GM12864 (cell line): ENCODE measurements at places on chromosomes 4 and X.
A peak's percentile ranks its signal among the peaks of the same experiment; 100 is the strongest.

DNA sequence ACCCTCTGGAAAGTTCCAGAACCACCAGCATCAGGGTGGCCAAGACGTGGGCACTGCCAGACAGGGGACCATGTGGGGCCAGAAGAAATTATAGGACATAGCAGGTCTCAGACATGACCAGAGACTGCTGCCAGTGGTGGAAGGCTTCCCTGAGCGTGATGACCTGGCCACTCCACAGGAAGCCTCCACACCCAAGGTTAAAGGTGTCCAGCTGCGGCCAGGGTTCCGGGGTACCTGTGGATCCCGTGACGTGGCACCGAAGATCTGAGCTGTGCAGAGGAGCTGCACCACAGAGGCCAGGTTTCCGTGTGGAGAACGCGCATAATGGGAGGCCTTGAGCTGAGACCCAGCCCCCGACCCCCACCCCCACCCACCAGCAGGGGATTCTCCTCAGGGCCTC is 16.4 kb upstream of the CTBP1 start:
- DNase-seq = no peak

GRCh38 chrX:138519296-138519695 is 192.2 kb downstream of the FGF13 start:
- DNase-seq = no peak

GRCh38 chr4:8097141-8097541 is 61.5 kb downstream of the ABLIM2 start:
- DNase-seq = no peak

DNA sequence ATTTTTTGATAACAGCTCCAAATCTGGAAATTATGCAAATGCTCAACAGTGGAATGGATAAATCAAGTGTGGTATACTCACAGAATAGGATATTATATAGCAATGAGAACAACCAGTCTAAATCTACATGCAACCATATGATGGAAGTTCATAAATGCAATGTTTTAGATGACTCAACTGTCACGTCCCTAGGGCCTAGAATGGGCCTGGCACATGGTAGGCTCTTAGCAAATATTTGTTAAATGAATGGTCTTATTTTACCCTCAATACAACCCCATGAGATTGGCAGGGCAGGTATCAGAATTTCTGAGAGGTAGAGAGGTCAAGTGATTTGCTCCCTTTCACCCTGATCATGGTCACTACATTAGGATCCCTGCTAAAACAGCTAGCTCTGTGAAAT is 14.6 kb upstream of the NKX3-2 start:
- no peak for DNase-seq

- no peak for DNase-seq
Measured at GRCh38 chrX:109187473-109188168, 294.3 kb downstream of the GUCY2F start.

- DNase-seq = no peak
Measured at GRCh38 chrX:153633607-153634180, 13.3 kb upstream of the DUSP9 start.

DNA sequence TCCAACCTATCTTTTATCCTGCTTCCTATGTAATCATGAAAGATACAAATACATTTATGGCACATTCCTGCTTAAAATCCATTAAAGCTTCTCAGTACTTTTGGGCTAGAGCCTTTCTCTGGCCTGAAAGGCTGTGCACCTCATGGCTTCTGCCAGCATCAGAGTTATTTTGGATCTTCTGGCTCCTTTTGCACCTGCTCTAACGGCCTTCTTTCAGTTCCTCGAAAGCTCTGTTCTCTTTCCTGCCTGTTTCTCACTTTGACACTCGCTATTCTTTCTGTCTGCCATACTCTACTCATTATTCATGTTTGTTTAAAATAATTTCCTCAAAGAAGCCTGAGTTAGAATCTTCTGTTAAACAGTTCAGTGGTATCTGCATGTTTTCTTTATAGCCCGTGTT is 86.0 kb downstream of the LRP2BP start:
- DNase-seq = peak; percentile 81

DNA sequence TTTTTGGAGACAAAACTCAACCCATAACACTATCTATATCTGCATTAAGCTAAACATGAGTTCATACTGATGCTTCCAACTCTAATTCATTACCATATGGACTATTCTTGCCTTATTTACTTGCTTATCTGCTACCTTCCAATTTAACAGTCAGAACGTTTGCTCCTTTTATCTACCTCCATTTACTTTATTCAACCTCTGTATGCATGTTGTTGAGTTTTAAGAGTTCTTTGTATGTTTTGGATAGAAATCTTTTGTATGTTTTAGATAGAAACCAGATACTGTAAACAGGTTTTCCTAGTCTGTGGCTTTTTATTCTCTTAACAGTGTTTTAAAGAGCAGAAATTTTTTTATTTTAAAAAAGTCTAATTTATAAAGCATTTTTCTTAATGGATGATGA is 542.2 kb upstream of the NDST4 start:
- DNase-seq = no peak

DNA sequence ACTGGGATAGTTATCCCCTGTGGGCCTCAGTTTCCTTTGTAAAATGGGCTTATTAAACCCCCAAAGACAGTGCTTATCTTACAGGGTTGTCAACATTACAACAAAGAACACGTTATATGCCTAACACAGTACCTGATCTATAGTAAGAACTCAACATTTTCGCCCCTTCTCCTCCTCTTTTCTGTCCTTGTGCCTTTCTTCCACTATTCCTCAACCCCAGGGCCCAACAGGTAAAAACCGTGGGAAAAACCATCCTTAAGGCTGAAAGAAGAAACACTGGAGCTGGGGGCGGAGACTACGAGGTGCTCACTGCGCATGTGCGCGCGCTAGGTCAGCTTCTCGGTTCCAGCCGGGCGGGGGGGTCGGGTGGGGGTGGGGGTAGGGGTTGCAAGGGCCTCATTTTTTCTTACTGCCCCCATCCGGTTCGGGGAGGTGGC is 426 bp upstream of the XIAP start:
- no peak for DNase-seq

DNA sequence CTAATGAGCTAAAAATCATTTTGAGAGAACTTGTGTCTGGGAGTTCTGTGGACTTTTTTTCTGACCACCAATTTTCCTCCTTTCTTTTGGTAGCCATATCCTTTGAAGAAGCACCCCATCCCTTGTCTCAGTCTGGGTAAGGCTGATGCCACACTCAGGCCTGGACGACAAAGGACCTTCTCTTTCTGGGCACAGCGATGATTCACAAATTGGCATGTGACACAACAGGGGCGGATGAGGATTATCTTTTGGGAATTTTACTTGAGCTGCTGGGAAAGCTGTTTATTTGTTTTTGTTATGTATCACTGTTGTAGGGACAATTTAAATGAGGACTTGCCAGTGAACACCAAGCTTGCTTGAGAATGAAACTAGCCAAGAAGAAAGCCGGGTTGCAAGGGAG is 233.4 kb upstream of the HAND2 start:
- no peak for DNase-seq

- DNase-seq = no peak
Measured at GRCh38 chrX:30615229-30615628, 37.7 kb upstream of the TASL start.

DNA sequence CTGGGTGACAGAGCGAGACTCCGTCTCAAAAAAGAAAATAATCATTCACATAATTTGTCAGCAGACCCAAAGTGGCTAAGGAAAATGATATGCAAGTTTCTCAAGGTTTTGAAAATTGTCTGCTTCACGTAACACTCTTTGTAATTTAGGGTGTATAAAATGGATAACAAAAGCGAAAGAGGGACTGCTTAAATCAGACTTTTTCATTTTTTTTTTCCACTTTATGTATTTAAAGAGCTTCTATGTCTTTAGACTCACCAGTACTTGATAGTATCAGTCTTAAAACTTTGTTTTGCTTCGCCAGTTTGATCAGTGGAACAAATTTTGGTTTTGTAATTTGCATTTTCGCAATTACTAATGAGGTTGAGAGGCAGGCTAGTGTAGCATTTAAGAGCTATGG is 34.6 kb downstream of the USP9X start:
- DNase-seq = no peak

DNA sequence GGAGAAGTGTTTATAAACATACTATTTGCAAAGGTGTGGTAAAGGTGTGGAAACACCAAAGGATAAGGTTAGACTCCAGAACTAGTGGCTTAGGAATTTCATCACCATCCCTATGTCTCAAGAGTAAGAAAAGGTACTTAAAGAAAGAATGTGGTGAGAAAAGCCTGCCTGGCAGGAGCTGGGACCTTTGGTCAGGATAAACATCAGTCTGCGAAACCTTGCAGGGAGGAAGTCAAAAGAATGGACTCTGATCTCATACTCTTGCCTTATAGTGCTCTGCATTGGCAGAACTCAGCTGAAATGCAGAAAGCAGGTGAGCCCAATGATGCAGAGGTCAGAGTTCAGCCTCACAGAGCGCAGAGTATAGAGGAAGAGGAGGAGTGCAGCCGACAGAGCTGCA is 97.2 kb upstream of the NR3C2 start:
- no peak for DNase-seq

GRCh38 chrX:115357326-115358120 is 68.0 kb downstream of the LUZP4 start:
- DNase-seq = no peak

DNA sequence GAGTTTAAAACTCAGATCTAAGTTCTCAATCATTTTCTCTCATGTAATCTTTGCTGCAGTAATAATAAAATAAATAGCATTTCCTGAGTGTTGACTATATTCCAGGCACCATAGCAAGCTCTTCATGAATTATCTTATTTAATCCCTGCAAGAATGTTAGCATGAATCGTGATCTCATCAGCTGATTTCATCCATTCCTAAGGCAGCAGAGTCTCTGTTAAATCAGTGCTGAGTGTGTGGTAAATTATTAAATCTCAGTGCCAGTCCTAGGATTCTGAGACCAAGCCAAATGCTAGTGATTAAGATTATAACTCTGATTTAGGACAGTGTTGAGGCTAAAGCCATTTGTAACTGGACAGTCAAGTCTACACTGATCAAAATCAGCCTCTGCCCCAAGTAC is 240.3 kb upstream of the TAPT1 start:
- no peak for DNase-seq

GRCh38 chr4:148442832-148443511 is 758 bp upstream of the NR3C2 start:
- no peak for DNase-seq

DNA sequence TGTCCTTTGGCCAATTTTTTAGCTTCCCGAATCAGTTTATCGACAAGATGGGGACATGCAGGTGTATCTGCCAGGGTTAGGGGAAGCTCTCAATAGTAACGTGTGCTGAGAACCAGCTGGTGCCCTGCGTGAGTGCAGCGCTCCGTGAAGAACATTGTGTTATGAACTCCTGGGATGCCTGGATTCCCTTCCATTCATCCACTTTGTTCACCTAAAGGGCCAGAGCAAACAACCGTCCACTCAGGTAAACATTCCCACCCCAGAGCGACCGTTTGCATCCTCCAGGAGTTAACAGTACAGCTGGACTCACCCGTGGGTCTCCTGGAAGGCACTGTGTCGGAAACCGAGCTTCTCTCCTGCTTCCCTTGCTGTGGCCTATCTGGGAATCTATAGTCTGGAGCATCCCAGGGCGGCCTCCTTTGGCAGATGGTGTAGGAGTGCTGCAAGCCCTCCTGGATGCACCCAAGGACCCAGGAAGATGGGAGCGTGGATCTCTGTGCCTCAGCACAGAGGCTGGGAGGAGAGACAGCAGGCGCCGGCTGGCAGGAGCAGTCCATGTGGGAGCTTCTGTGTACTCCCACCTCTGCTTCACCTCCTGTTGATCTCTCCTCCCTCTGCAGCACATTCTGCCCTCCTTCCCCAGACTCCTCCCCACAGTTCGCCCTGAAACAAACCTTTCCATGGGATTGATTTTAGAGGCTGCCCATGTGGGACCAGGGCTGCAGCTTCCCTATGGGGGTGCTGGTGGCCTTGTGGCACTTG is 62.7 kb downstream of the SHROOM2 start:
- no peak for DNase-seq

- no peak for DNase-seq
Measured at GRCh38 chr4:744212-744841, 38.7 kb downstream of the PCGF3 start.

GRCh38 chr4:118921786-118922185 is 33.1 kb downstream of the SYNPO2 start:
- DNase-seq = no peak

DNA sequence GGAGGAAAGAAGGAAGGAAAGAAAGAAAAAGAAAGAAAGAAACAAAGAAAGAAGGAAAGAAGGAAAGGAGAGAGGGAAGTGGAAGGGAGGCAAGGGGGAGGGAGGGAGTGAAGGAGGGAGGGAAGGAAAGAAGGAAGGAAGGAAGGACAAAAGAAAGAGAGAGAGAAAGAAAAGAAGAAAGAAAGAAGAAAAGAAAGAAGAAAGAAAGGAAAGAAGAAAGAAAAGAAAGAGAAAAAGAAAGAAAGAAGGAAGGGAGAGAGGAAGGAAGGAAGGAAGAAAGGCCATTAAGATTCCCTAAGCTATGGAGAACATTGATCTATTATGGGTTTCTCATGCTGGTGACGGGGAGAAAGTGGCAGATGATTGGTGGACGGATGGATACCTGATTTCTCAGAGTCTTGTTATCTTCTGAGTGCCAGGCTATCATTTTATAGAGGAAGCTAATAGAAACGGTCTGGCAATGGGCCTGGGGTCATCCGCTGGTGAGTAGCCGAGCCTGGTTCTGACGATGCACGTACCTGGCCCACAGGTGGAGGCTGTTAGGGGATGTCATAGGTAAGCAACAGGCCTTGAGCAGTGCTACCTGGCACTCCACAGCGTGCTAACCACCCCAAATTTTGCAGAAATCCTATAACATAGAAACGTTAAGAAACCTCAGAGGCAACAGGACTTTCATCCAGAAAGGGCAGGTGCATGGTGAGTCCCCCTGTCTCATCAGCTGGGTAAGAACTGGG is 142.9 kb downstream of the SHOX start:
- DNase-seq = no peak

DNA sequence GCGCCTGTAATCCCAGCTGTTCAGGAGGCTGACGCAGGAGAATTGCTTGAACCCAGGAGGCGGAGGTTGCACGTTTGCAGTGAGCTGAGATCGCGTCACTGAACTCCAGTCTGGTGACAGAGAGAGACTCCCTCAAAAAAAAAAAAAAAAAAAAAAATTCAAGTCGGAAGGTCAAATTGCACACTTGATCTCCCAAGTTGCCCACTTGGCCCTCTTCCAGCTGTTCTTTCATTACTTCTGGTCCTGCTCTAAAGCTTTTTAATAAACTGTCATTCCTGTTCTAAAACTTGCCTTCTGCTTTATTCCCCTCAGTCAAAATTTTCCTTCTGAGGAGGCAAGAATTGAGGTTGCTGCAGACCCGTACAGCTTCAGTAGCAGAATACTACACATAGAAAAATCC is 2358.0 kb downstream of the ARAP2 start:
- DNase-seq = no peak

- no peak for DNase-seq
Measured at GRCh38 chrX:17740137-17741122, 3.1 kb downstream of the SCML1 start.

GRCh38 chr4:94369046-94369445 is 26.4 kb upstream of the HPGDS start:
- DNase-seq = no peak
